ENCODE measurements at places on chromosomes 16 and 17.

DNA sequence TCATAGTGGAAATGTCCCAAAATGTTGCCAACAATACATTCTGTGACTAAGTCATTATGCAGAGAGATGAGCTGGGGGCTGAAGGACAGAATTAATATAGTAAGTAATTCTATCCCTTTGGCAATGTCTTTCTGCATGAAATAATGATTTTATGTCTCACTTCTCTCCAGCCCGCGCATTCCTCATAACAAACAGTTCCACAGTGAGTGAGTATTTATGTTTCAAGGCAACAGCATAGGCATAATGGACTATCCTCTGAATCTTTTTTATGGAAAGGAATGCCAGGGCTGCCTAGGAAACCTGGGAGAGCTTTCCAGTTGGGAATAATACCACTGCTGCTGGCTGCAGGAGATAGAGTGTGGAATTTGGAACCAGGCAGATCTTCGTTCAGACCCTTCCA lies 477.7 kb downstream of the HS3ST4 start:
- no peak for DNase-seq

- DNase-seq: no peak
Observed at GRCh38 chr16:11354733-11355574, 9.7 kb downstream of the RMI2 start.

- DNase-seq: no peak
Observed at GRCh38 chr17:80063830-80064585, 27.6 kb downstream of the CCDC40 start.

GRCh38 chr16:59169168-59169567 lies 435.1 kb upstream of the GOT2 start:
- DNase-seq: no peak

DNA sequence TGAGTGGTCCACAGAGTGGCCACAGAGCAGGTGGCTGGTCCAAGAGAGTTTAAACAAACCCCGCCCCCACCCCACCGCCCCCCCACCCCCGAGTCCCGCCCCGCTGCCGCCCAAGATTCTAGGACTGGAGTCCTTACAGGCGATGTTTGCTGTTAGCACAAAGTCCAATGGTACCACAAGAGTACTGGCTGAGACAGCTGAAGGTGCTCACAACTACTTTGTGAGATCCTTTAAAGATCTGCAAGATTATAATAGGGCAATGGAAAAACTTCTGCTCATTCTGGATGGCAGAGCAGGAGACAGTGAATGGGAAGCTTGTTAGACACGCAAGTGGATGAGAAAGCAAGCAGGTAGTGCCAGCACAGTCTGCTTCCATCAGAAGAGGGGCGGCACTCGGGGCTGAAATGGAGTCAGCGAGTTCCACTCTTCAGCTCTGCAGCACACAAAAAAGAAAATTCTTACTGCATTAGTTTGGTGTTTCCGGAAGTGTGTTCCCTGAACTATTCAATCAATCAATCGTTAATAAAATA lies 4.7 kb upstream of the TEKT3 start:
- no peak for DNase-seq

- DNase-seq: no peak
Observed at GRCh38 chr17:57035971-57036481, 49.0 kb upstream of the AKAP1 start.

DNA sequence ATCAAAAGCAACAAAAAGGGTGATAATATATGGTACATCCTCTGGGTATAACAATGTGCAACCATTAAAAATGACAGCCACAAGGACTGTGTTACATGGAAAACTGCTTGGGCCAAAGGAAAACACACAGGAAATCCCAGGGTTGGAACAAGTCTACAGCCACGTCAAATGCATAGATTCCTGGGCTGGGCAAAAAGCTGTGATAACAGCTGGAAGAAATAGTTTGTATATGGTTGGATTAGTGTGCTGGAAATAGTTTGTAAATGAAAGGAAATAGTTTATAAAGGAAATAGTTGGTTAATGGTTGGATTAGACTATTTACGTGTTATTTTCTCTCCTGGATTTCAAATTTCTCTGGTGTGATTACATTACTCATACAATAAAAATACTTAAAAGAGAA lies 2.6 kb downstream of the HSD17B2 start:
- no peak for DNase-seq

DNA sequence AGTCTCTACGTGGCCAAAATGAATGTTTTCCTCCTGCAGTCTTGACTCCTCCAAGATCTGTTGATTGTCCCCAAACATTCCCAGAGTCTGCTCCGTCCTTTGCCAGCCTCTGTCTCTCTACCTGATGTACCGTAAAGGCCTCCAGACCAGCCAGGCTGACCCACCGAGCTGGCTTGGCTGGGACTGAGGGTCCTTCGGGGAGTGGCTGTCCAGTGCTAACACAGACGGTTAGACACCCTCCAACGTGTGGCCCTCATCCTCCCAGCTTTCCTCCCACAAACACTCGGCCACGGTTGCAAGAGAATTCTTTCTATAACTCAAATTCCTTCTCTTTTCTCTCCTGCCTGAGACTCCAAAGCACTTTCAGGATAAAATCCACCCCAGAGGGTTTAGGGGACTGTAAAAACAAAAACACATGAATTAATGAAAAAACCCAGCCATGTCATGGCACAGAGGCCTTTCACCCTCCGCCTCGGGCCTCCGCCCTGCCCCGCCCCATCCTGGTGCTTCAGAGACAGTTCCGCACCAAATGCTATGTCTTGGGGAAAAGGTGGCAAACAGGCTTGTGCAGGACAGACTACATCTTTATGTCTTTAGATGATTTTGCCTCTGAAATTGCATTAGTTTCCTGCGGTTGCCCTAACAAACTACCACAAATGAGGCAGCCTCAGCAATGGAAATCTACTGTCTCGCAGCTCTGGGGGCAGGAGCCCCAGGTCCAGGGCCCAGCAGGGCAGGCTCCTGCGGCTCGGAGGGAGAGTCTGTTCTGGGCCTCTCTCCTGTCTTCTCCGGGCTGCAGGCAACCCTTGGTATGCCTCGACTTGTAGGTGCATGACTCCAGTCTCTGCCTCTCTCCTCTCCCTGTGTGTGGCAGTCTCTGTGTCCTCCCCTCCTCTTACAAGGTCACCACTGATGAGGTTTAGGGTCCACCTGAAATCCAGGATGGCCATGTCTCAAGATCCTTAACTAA lies 72.5 kb upstream of the CBX4 start:
- DNase-seq: no peak

DNA sequence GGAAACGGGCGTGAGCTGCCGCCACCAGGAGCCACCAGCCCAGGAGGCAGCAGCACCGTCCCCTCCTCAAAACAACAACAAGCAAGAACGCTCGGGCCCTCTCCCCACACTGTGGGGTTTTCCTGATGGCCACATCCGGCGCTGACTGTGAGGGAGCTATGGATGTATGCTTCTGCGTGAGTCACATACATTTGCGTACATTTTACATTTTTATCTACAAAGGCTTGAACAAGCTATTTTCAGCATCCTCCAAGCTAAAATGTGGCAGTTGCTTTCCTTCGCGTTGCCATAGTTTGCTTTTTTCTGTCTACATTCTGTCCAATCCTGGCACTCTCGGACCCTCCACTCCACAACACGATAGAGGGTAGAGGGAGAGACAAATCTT lies 2.0 kb upstream of the ABR start:
- no peak for DNase-seq

DNA sequence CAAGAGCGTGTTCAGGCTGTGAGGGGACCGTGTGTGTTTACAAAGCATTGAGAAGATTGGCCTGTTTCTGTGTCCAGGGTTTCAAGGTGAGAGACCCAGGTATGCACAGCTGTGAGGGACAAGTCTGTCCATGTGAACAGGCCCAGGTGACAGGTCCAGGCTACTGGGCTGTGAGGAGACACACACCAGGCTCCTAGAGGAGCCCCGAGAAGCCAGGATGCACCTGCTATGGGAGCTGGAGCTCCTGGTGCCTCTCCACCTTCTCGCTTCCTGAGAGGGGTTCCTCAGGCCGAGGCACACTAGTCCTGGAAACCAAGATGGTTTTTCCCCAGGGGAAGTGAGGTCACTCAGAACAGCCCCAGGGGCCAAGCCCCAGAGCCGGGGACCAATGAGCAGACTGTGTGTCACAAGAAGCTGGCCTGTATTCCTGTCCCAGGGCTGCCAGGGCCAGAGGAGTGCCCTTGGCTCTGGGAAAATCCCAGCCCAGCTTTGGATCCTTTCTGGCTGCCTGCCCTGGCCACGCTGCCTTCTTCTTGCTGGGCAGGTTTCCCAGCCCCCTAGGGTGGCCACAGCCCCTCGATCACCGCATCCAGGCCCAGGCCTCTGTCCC lies 153.4 kb upstream of the PLCG2 start:
- DNase-seq: no peak

DNA sequence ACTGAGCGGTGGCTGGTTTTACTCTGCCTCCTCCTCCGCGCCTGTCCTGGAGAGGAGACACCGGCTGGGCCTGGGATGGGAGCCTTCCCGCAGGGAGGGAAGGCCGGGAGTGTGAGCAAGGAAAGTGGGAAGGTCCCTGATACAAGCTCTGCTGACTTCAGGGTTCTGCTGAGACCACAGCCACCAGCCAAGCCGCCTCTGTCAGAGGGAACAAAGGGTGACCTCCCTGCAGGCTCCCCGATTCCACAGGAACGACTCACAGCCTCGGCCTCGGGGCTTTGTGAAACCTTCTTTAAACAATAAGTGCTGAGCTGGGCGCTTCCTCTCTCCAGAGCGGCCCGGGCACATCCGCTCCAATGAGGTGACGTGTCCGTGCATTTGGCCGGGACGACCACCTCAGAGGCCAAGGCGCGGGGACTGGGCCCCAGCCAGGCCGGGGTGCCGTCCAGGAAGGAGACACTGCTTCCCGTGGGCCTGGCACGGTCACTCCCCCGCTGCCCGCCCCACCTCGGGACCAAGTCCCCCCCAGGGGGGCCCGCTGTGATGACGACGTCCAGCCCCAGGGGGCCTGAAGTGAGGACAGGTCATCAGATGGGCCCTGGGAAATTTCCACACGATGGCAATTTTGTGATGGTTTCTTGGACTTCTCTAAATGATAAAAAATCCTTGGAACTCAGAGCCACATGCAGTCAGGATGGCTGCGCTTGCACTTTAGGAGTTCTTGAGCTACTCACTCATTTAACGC lies 11.8 kb upstream of the CIBAR2 start:
- DNase-seq: no peak

DNA sequence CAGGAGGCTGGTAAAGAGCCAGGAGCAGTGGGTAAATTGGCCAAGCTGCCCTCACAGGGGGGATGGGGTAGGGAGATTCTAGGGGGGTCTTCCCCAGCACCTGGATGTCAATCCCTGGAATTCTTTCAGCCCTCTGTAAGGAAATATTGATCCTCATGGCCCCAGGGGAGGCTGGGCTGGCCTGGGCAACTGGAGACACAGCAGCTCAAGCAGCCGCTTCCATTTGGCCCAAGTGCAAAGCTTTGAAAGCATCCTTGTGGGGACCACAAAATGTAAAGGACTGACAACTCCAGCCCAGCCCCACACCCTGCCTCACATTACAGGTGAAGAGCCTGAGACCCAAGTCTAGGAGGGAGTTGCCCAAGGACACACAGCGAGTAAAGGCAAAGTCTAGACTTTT lies 39.4 kb upstream of the MRPS23 start:
- DNase-seq: no peak

- no peak for DNase-seq
Observed at GRCh38 chr16:84726669-84727467, 27.1 kb downstream of the USP10 start.

- no peak for DNase-seq
Observed at GRCh38 chr17:80637048-80637781, 92.6 kb downstream of the RPTOR start.

DNA sequence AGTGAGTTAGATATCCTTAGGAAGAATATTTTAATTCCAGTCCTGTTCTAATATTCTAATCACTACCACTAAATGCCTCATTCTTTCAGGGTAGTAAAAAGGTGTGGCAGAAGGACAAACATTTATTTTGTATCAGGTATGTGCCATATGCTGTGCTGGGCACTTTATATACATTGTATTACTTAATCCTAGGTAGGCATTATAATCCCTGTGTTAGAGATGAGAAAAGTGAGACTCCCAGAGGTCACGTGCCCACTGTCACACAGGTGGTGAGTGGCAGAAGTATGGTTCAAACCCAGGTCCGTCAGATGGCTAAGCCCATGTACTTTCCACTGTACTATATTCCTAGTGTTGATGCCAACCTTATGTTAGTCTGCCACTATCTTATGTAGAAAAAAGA lies 104.7 kb upstream of the NOG start:
- no peak for DNase-seq

DNA sequence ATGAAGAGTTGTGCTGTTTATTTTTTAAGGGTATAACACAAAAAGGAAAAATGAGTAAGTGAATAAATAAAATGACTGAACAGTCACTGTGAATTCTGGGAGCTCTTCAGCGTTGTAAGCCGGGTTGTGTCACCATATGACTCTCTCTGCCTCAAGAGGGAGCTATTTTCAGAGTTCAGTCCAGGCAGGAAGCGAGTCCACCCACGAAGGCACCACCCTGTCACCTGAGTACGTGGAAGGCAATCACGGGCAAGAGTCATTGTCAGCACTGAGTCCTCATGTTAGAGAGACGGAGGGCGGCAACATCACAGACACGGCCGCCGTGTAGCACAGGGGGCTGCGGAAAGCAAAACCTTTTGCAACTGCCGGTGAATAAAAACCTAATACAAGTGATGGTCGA lies 227.6 kb downstream of the UTP18 start:
- no peak for DNase-seq

DNA sequence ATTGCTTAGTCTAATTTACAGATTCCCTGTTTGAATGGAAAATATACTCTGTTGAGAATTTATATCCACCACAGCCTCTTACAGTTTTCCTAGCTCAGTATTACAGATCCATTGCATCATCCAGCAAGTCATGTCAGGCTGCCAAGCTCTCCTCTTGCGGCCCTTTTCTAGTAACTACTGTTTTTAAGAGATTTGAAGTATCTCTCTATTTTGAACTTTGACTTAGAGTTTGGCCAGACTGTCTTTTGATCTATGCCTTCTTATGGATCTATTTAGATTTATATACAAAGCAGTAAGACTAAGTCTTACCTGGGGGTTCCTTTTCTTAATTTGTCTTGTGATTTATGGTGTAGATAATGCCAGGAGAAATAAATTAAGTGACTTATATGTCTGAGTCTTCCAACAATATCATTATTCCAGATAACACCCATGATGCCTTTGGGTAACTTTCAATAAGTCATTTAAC lies 53.1 kb upstream of the ABCC11 start:
- no peak for DNase-seq

DNA sequence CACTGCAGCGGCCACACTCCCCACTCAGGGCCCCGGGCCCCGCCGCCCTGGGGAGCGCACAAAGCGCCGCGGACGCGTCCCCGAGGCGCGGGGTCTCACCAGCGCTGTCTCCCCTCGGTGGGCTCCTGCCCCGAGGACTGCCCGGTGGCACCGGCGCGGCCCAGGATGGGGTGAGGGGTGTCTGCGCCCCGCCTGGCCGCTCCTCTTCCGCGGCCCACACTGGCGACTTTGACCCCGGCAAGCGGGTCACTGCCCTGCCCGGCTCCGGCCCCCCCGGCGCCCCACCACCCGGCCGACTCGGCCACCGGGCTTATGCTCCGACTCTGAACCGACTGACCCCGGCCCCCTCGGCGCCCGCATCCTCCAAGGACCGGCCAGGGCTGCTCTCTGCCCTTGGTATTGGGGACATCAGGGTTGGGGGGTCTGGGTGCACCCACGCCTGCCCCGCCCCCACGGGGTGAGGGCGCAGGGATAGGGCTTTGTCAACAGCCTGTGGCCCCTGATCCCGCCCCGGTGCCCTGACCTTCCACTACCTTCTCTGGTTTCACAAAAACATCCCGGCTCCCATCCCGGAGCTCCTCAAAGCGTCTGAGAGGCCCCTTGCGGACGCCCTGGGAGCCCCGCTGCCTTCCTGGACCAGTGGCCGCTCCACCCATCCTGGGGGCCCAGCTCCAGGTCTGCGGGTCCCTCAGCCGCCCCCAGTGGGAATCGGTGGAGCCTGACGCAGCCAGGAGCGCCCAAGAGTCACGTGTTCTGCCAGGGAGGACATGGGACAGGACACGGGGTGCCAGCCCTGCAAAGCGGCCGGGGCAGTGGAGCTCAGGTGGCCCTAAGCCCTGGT lies 829 bp downstream of the GCGR start:
- DNase-seq: no peak

Data from cortex of kidney (tissue), 1 donor.